RPMI8226 (cell line): ENCODE measurements at places on chromosomes 4 and X.

DNA sequence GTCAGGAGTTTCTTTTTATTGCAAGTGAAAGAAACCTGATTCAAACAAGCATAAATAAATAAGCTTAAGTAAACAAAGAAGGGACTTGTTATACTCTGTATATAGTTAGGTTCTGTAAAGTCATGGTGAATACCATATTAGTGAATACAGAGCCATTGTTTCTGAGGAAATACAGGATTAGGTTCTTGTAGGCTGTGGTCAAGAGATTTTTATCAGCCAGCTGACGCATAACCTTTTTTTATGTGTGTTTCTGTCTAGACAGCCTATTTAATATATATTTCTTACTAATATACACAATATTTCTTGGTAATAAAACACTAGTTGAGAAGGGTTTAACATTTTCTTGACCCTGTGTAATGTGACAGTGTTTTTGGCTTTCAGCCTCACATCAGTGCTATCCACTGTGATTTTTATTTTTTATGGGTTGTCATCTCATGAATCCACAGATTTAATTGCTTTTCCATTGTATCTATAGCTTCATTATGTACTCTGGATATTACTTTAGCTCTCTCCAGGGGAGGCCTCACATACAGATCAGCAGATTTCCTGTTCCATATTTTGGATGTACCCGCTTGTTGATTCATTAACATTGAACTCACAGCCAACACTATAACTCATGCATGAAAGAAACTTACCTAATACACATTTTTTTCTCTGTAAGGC lies 8.0 kb downstream of the HERC3 start:
- no peak for DNase-seq

DNA sequence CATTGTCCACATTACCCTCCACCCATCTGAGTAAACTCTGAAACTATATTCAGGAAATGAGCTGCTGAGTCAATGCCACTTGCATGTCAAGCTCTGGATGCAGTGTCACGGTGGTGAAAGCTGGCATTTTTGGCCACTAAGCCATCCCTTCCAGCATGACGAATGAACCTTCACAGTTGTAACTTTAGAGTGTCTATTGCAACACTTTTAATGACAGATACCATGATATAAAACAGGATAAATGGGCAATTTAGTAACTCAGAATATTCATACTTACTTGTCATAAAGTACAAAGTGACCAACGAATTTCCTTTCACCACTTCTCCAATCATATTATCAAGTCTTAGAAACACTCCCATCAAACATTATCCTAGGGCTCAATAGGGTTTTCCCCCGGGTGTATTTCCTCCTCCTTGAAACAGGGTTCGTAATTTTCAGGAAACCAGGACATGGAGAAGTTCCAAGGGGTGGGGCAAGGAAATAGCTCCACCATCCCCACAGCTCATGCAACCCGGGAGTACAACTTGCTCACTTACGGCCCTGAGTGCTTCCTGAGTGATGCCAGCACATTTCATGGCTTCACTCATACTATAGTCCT lies 73.1 kb downstream of the MTHFD2L start:
- peak; percentile 63 for DNase-seq

DNA sequence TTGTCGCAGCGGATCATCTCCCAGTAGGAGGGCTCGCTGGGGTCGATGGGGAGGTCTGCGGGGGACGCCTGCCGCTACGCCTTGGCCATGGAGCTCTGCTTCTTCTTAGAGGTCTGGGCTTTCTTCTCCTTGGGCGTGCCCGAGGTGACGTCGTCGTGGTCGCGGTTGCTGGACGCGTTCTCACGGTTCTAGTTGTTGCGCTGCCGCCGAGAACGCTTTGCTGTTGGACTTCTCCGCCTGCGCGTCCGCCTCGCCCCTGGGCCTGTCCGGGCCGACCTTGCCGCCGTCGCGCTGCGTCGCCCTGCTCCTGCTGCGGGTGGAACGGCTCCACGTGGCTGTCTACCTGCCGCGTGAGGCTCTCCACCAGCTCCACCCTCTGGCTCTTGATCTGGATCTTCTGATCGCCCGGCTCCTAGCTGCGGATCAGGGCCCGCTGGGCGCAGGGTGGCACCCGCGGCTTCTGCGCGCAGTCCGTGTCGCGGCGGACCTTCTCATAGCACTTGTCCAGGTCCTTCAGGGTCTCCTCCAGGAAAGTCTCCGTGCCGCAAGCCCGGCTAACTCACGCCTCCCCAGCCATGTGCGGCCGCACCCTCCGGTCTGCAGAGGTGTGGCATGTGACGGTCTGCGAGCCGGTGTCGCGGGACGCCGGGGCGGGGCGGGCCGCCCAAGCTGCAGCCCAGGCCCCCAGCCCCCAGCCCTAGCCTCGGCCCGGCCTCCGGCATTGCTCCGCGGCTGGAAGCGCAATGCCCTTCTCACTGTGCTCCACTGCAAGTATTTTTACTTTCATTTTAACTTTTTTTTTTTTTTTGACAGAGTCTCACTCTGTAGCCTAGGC lies 40.5 kb upstream of the OGT start:
- DNase-seq, result peak; percentile 55

GRCh38 chr4:6239968-6240367 lies 29.7 kb upstream of the WFS1 start:
- no peak for DNase-seq

DNA sequence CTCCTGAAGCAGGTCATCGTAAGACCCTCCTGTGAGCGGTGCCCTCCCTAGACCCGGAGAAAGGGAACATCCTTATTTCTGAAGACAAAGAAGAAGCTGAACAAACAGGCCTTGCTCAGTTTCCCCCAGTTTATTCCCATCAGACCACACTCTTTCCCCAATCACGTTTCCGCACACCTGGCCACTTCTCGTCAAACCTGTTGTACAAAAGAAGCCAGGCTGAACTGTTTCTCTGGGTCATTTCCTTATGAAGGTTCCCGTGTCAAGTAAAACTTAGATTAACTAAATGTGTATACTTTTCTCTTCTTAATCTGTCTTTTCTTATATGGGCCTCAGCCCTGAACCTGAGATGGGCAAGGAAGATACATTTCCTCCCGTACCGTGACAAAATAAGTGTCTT lies 111.6 kb upstream of the ENPP6 start:
- DNase-seq, result no peak

- no peak for DNase-seq
Observed at GRCh38 chr4:52425751-52426326, 233.3 kb downstream of the USP46 start.

- DNase-seq, result no peak
Observed at GRCh38 chrX:3268829-3269228, 77.6 kb downstream of the MXRA5 start.

- DNase-seq, result no peak
Observed at GRCh38 chrX:97199501-97199900, 315.8 kb downstream of the RPA4 start.

DNA sequence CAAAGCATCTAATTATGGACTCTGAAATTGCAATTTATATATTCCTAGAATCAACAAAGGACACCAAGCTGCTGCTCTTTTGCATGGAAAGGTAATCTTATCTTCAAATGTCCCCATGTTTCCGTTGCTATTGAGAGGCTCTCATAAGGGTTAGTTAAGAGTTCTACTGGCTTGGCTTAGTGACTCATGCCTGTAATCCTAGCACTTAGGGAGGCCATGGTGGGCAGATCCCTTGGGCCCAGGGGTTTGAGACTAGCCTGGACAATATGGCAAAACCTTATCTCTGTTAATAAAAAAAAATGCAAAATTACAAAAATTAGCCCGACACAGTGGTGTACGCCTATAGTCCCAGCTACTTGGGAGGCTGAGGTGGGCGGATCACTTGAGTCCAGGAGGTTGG lies 93.4 kb upstream of the RAPGEF2 start:
- no peak for DNase-seq

DNA sequence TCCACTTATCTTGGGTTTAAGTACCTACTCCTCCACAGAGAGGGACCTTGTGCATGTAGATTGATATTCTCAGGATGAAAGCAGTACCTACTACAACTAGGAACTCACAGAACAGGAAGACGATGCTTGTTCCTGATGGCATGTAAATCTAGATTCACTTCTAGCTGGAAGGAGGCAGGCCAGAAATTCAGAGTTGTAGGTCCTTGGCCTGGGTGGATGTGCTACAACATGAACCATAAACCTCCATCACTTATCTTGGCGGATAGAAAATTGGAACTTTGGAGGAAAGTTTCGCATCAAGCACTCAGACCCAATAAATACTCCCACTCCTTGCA lies 9.3 kb upstream of the SMIM20 start:
- DNase-seq, result no peak

GRCh38 chrX:15616531-15616930 lies 15.8 kb upstream of the ACE2 start:
- DNase-seq, result no peak

DNA sequence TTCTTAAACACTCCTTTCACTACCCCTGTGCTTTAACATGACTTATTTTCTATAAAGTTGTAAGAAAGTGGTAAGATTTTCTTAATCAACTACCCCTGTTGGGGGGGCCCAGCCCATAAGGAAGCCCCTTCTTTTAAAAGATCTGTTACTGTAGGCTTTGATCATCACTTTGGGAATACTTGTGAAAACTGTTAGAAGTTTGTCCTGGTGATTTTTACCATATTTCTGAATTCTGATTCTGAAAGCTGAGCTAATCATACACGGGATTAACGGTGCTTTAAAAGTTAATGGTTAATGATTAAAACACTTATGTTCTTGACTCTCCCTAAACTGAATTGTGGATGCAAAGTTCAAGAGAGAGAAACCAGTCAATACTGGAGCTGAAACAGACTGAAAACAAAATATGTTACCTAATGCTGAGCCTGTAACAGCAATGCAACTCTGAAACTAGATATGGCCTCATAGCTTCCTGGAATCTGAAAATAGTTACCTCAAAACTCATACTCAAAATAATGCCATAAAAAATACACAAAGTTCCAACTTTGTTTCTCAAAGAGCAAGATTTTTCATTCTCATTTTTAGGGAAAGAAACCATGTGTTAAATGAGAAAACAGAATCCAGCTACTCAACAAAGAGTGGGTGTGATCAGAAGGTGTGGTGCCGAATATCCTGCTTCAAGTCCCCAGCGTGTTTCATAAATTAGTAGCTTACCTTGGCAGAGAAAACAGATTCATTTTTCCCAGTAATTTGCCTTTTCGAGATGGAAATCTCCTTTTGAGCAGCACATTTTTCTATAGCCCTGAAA lies 31.6 kb downstream of the ADH7 start:
- DNase-seq, result no peak

DNA sequence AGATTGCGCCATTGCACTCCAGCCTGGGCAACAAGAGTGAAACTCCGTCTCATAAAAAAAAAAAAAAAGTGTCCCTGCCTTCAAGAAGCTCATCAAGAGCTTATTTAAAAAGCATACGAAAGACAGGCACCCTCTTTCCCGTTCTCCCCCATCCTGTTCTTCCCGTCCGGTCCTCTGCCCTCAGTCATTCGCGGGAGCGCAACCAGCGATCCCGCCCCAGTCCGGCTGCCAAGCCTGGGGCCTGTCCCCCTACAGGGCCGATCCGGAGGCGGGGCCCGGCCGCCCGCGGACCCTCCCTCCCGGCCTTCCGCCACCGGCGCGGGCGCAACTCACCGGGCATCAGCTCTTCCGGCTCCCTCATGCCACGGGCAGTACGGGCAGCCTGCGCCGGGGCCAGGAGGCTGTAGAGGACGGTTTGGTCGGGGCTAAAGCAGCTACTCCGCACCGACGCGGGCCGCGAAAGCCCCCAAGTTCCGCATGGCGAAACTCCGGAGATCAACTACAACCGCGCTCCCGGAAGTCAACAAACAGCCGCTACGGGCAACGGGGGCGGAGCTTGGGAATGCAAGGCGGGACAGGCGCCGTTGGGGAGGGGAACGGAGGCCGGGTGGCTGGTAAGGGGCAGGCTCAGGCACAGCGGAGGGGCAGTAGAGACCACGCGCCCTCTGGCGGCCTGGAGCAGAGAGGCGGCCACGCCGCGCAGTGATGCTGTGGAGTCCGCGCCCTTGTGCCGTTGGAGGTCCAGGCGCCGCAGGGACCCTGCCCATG lies at the start of gene RPGR:
RPGR (minus strand) TSS at position 503 of the 768 bp plus-strand sequence; CDS start at position 361, 142 bp downstream.
- peak; percentile 95 for DNase-seq

DNA sequence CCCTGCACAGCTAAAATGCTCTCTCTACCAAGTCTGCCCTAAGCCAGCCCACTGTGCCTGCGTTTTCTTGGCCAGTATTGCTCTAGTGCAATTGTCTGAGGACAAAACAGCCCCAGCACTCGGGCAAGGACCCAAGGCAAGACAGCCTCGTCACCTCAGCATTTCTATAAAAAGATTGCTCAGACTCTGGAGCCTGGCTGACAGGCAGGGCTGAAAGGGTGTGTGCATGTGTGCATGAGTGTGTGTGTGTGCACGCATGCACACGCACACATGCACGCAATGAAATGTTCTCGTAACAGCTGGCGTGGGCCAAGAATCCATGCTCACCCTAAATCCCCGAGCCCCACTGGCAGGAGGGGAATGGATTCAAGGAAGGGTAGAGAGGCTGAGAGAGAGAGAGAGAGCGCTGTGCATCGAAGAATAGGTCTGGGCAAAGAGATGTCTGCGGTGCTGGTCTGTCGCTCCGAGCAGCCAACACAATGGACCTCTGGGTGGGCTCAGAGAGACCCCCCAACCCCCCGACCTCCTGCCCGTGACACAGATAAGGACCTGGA lies 579.2 kb downstream of the BCOR start:
- peak; percentile 76 for DNase-seq

GRCh38 chrX:72271812-72272211 lies 5.2 kb downstream of the RPS4X start:
- DNase-seq, result no peak

GRCh38 chr4:106140601-106141000 lies 175.4 kb downstream of the TBCK start:
- DNase-seq, result no peak

DNA sequence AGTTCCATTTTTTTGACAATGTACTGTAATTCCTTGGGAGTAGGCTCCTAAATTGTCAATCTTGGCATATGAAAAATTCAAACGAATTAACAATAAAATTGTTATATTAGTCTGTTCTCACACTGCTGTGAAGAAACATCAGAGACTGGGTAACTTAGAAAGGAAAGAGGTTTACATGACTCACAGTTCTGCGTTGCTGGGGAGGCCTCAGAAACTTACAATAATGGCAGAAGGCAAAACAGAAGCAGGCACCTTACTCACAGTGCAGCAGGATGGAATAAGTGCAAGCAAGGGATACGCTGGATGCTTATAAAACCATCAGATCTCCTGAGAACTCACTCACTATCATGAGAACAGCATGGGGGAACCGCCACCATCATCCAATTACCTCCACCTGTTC lies 246.4 kb upstream of the TRAM1L1 start:
- DNase-seq, result no peak

DNA sequence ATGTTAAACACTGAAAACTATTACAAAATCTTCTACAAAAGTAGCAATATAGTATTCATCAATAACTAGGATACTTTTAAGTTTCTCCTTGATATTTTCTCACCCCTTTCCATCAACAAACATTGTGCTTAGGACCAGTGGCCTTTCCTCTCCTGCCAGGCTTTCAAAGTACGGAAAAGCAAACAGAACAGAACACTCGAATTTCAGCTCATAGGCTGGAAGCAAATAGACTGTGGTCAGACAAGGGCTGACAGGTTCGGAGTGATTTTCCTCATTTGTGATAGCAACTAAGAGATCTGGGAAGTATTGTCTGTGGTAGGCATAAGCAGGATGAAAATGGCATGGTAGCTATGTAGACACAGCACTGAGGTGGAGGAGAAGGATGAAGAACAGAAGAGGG lies 68.6 kb upstream of the SORBS2 start:
- DNase-seq, result no peak

GRCh38 chrX:130531066-130531465 lies 129.3 kb downstream of the RBMX2 start:
- DNase-seq, result no peak
